ENCODE measurements at places on chromosomes 6 and 20.

- DNase-seq: no peak
Observed at GRCh38 chr6:38142178-38142902, 322.8 kb downstream of the ZFAND3 start.

DNA sequence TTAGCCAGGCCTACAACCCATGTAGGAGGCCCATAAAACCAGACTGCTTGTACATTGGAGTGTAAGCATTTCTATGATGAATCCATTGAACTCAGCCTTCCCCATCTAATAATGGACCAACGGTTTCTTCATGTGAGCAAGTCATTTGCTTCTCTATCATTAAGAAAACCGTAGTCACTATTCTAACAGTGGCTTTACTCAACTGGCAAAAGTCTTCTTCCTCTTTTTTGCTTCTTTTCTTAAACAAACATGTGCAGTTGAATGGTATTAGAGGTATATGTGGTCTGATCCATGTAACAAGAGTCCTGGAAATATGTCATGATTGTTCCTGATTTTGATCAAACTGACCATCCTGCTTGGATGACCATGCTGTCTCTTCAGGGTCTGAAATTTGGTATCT lies 132.4 kb upstream of the STXBP5 start:
- no peak for DNase-seq

DNA sequence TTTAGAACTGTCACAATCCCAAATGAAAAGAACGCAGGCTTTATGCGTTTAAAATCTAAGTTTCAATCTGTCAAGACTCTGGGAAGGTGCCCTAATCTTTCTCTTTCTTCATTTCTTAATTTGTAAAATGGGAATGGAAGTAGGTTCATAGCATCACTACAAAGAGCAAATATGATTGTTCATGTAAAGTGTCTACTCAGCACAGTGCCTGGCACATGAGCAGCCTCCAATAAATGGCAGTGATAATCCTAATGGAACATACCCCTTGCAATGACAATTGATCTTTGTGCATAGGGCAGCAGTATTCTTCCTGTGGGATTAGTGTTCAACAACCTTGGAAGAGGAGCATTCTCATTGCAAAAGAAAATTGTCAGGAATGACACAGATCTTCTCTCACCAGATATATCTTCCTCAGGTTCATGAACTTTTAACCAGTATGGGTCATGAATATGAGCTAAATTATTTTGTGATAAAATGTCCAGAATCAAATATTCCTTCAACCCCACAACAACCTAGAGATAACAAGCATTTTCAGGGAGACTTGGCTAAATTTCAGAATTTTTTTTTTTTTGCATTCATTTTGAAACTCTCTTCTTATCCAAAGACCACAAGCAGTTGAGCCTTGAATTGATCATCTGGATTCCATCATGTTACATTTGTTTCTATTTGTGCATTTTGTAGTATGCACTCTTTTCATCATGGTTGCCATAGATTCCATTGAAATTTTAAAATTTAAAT lies 149.1 kb downstream of the TBX18 start:
- no peak for DNase-seq

- no peak for DNase-seq
Observed at GRCh38 chr6:159727717-159728445, 575 bp downstream of the WTAP start.

DNA sequence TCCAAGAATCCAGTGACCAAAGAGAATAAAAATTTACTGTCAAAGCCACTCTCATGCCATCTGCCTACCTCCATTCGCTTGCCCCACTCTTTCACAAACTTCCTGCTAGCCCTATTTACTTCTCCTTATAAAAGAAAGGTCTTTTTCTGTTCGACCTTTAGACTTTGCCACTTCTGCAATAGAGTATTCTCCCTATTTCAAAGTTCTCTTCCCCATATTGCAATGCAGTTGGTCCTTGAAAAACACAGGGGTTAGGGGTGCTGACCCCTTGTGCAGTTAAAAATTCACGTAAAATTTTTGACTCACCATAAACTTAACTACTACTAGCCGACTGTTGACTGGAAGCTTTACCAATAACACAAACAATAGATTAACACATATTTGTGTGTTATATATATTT lies 15.0 kb downstream of the CCN2 start:
- no peak for DNase-seq

GRCh38 chr6:8658416-8658815 lies 223.1 kb upstream of the SLC35B3 start:
- no peak for DNase-seq

Data from HFF-Myc (cell line).